Activated CD4-positive, alpha-beta memory T cell treated with anti-CD3 and anti-CD28 coated beads for 36 hours (primary cell): ENCODE measurements at places on chromosomes 5 and 9.
A peak's percentile ranks its signal among the peaks of the same experiment; 100 is the strongest.

DNA sequence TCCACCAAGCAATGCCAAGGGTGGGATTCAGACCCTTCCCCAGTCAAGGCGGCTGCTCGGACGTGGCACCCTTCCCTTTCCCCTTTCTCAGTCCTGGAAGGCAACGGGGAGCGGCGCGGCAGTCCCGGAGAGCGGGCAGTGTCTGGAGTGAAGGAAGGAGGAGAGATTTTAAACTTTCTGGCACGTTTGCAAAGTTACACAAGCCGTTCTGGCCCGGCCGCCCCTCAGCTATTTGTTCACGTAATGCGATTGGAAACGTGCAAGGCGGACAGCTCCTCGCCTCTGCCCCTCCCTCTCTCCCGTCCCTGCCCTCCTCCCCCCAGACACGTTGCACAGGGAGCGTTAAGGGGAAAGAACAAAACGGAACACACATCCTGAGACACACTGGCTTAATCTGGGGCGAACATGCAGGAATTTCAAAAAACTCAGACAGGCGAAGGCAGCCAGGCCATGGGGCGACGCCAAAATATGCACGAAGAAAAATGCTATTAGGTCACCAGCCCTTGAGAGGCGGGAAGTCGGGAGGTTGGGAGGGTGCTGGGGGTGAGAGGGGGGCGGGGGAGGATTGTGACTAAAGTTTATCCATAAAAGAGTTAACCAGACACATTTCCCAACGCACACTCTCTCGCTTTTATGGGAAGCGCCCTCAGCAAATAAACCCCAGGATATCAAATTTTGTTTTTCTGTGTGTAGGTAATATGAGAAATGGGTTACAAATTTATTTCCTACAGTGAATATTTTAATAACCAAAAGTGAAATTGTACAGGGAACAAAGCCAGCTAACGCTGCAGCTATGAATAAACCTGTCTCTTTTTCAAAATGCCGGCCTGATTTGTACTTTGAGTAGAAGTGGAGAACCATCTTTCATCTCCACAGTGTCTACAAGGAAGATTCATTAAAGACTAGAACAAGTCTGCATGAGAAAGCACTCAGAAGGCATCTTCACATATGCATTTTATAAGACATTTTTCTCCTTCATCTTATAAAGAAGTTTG, at the start of gene LOX:
Gene LOX (minus strand): TSS at position 144 of the 995 bp plus-strand sequence. CDS start 274 bp downstream, outside the sequence.
- no peak for DNase-seq

- DNase-seq, result no peak
These were observed 154.5 kb downstream of the ARSB start for GRCh38 chr5:78830528-78831046.

DNA sequence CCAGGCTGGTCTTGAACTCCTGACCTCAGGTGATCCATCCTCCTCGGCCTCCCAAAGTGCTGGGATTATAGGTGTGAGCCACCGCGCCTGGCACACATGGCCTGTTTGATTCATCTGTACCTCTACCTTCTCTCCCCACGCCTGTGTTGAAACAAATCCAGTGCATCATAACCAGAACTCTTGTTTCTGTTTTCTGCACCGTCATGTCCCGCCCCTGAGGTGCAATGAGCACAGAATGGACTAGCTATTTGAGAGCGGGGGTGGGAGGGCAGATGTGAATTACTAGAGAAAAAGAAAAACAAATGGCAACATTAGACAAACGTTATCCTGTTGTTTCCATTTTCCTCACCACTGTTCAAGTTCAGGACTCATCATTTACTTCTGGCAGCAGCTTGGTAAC, 10.7 kb upstream of the FAM193B start:
- peak; percentile 16 for DNase-seq

DNA sequence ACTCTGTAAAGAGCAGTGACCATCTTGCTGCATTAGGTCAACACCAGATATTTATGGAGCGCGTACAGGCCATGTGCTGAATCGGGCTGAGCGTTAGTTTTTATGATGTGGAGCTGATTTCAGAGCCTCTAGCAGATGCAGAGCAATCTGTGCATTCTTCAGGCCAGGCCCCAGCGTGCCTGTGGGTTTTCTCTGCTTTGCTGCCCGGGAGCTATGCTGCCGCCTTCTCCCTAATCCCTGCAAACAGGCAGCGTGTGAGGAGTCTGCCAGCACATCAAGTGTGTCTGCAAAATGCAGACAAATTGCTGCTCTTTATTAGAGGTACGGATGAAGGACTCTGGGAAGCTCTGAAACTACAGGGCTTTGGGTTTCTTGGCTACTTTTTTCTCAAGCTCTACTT, 170.0 kb downstream of the NTRK2 start:
- no peak for DNase-seq

- DNase-seq, result no peak
These were observed 867 bp downstream of the SYK start for GRCh38 chr9:90802386-90802985.

DNA sequence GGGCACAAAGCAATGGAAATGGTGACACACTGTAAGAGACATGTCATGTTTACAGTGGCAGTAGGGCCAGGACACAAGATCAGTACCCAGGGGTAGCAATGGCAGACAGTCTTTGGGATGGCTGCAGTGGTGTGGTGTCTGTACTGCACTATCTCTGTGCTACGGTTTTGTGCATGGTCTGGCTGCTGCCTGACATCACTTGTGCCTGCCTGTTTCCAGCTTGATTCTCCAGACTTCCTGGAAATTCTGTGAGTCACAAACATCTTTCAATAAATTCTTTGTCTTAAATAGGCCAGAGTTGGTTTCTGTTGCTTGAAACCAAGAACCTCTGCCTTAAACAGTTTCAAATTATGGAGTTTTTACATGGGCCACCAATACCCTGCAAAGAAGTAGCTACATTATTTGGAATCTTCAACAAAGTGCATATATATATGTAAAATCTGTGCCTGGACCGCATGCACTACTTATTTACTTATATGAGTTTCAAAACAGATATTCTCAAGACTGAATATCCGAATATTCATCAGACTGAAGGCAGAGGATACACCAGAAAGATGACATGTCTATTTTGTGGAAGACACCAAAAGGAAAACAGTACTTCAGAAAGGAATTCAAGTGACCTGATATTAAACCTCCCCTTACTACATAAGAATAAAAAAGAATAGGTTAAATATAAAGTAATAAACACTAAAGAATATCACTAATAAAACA, 188.1 kb downstream of the RFX3 start:
- peak; percentile 19 for DNase-seq

DNA sequence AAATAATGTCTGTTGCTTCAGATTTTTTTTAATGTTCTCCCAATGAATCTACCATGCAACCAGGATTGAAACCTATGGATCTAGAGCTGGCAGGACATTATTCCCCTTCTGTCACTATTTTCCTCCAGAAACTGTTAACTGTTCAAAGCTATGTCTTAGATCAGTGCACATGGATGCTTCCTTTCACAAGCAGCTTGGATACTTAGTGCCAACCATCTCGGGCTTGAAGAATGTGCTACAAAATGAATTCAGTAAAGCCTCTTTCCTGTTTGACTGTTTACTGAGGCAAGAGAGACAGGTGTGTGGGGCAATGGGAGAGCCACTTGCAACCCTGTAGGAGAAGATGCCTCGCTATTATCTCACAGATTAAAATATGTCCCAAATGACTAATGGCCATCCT, 774.8 kb downstream of the KCTD16 start:
- no peak for DNase-seq
